ENCODE measurements at places on chromosomes 12 and 14. TPM values are rescaled to one million over a fixed set of nuclear protein-coding genes. Genes with fewer than 3 reads are reported as not detected.

The GPR84 gene
- total RNA-seq = 0.33 TPM

The CLEC4D gene
- 0.51 TPM for total RNA-seq

The MYF5 gene
- not detected for total RNA-seq

The P2RX2 gene
- total RNA-seq = not detected

The ZC3H14 gene
- total RNA-seq = 28.5 TPM

The PLCZ1 gene
- total RNA-seq = not detected

The HIP1R gene
- 18.3 TPM for total RNA-seq

The ACSM4 gene
- total RNA-seq = not detected

The MYH6 gene
- total RNA-seq = 0.05 TPM

The LIN7A gene
- total RNA-seq = 20.6 TPM

Measured in liver (tissue), 10 donors.